ENCODE measurements at places on chromosomes 11 and 22.

DNA sequence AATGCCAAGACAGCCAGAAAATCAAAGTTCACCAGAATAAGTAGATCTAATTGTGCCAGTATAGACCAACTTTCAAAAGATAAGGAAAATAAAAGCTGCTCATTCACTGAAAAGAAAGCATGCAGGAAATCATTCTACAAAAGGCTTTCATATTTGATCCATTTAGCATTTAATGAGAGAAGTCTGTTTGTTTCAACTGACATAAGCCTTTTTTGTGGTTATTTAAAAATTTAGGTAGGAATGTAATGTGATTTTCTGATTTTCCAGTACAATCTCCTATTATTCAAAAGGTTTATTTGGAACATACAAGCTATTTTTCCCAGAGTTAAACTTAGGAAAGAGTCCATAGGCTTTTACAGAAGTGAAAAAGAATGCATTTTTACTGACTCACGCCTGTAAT is 92.7 kb downstream of the SBF2 start:
- no peak overlapping the region for H3K27ac ChIP-seq
- H3K36me3 ChIP-seq, result no peaks in the 10 kb centered on the region
- DNase-seq, result no peak

- H3K36me3 ChIP-seq, result no peaks in the 10 kb centered on the region
- H3K4me1 ChIP-seq, result peaks cover 17% of the 10 kb centered on the region
- H3K27ac ChIP-seq, result no peak overlapping the region
- no peak for DNase-seq
- H3K4me3 ChIP-seq, result no peak overlapping the region
Measured at GRCh38 chr11:116963813-116964212, 126.4 kb upstream of the APOA1 start.

DNA sequence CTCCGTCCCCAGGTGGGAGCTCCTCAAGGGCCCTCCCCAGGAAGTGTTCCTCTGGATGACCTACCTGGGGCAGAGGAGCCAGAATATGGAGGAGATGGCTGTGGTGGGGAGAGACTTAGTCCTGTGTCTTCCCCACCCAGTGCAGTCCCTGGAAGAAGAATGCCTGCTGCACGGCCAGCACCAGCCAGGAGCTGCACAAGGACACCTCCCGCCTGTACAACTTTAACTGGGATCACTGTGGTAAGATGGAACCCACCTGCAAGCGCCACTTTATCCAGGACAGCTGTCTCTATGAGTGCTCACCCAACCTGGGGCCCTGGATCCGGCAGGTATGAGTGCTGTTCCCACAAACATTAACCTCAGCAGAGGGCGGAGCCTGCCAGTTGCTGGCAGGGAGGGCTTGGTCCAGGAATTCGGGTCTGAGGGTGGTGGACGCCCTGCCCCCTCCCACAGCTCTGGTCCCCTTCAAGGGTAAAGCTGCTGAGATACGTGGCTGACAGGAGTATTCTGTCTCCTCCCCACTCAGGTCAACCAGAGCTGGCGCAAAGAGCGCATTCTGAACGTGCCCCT is 3.4 kb downstream of the FOLR3 start:
- H3K27ac ChIP-seq, result no peak overlapping the region
- no peak for DNase-seq
- no peaks in the 10 kb centered on the region for H3K36me3 ChIP-seq
- H3K4me3 ChIP-seq, result no peak overlapping the region
- peaks cover 4% of the 10 kb centered on the region for H3K27me3 ChIP-seq

DNA sequence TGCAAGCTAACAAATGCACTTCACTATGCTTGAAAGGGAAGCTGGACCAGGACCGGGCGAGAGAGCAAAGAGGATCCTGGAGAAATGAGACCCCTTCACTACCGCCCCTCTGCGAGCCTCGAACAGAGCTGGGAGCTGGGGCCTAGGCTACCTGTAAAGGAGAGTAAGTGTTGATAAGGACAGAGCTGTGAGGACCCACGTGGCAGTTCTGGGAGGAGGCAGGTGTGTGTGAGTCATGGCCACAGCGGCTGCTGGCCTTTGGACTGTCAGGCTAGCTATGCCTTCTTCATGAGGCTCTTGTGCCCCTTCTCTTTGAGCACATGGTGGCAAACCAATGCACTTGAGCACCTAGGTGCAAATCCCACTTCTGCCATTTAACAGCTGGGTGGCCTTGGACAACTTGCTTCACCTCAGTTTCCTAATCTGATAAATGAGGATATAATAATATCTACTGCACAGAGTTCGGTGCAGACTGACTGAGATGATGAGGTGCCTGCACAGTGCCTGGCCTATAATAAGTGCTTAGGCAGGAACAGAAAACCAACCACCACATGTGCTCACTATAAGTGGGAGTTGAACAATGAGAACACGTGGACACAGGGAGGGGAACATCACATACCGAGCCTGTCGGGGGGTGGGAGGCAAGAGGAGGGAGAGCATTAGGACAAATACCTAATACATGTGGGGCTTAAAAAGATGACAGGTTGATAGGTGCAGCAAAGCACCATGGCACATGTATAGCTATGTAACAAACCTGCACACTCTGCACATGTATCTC is 35.3 kb upstream of the KCNJ11 start:
- H3K4me3 ChIP-seq, result no peak overlapping the region
- peaks cover 14% of the 10 kb centered on the region for H3K27me3 ChIP-seq
- no peak overlapping the region for H3K27ac ChIP-seq
- H3K36me3 ChIP-seq, result no peaks in the 10 kb centered on the region
- H3K4me1 ChIP-seq, result no peaks in the 10 kb centered on the region

DNA sequence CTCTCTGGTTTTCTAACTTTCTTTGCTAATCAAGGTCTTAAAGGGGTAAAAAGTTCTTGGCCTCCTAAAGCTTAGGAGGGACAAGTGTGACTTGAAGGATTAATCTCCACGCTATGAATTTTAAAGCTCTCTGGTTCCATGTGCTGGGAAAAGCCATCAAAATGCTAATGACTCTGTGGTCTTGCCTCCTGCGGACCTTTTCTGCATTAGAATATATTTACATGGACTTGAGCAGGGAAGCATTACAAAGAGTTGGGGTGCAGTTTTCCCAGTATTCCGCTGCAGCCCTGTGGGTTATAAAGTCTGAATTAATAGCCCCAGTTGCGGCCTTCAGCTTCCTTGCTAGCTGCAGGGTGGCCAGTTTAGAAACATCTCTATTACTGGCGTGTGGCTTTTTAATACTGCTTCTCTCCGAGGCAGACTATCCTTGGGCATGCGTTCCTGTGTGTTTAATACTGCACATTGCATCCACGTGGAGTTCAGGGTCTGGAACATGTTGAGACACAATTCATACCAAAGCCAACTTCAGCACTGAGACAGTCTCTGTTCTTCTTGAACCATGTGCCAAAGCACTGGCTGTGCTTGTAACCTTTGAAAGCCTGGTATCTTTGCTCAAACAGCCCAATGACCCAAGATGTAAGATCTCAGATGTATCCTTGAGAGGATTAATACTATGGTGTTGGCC is 27.3 kb downstream of the TSPAN18 start:
- 0 out of 2 replicates have a peak, but pooled peaks cover 2% of the 10 kb centered on the region for H3K4me1 ChIP-seq
- no peaks in the 10 kb centered on the region for H3K36me3 ChIP-seq
- H3K27me3 ChIP-seq, result 0 out of 2 replicates have a peak, but pooled peaks cover 4% of the 10 kb centered on the region
- H3K27ac ChIP-seq, result no peak overlapping the region
- DNase-seq, result no peak

All from Panc1 (cell line).